ENCODE measurements at places on chromosomes 5 and 9. TPM values are rescaled to one million over a fixed set of nuclear protein-coding genes. Genes with fewer than 3 reads are reported as not detected.

DNA sequence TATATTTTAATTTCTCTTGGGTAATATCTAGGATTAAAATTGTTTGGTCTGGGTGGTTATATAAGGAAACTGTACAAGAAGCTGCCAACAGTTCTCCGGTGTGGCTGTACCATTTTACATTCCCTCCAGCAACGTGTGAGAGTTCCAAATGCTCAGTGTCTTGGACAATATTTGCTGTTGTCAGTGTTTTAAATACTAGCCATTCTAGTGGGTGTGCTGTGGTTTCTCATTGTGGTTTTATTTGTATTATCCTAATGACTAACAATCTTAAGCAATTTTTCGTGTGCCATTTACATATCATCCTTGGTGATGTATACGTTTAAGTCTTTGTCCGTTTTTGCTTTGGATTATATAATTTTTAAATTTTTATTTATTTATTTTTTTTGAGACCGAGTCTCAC lies 34.0 kb downstream of the TNFSF15 start:
- DNase-seq: no peak

SNAPC4 gene
- 7.2 TPM for total RNA-seq

MARCOL gene
- not detected for total RNA-seq

TNFSF8 gene
- total RNA-seq: 0.33 TPM

DNA sequence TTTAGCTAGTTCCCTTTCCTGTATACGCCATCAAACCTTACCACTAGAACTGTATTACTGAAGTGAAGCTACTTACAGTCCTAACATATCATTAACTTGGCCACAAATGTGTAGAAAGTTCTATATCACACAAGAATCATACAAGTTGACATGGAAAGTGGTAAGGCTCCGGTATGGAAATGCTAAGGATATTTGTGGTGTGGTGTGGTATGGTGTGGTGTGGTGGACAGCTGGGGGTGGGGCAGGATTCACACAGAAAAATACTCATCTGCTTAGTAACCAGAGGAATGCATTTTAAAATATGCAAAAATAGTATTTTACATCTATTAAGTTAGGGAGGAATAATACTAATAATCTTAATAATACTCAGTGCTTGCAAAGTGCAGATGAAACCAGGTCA lies 69.4 kb downstream of the TRPC7 start:
- DNase-seq: no peak

DBH gene
- 16.7 TPM for total RNA-seq

FBN2 gene
- total RNA-seq: 0.73 TPM

DNA sequence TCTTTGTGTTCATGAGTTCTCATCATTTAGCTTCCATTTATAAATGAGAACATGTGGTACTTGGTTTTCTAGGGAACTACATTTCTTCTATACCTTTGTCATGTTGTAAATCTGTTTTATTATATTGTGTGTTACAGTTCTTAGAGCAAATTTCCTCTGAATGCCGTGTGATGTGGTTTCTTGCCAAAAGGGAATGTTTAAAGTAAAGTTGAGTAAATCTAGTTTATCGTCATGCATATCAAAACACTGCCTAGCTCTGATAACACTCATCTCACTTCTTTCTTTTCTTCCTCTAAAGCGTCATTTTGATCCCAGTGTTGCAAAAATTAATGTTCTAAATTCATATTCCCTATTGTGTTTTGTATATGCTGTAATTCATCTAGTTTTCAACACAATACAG lies 295.4 kb upstream of the HAPLN1 start:
- no peak for DNase-seq

CD274 gene
- total RNA-seq: 1.0 TPM

DNA sequence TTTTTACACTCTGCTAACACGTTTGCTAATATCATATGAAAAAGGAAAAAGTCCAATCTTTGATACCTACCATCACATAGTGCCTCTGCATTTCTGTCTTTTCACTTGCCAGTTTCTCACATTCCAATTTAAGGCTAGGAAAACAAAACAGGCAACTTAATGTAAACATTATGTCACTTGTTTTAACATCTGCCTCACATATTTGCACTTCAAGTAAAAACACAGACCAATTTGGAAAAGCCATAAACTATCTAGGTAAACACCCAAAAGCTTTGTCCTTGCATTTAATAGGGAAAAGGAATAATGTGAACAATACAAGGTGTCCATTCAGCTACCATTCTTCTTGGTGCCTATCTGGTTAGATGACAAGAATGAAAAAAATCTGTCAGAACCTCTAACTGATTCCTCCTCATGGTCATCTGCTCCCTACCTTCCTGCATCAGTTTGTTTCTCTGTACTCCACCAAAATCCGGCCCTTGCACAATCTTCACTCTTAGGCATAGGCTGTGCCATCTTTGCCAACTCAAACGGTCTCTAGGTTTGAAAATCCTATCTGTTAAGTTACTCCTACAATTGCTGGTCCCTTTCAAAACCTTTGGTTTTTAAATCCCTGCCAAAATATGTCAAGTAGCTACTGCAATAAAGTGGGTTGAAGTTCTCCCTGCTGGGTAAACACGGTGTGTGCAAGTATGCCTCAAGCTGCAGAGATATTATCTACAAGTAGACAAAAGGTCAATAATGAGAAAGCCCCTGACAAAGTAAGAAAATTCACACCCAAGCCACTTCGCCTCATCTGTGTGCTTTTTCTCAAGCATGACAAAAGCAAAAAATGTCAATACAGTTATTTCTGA lies 3.4 kb downstream of the TLE1 start:
- DNase-seq: peak; percentile 68

Measured in left lobe of liver (tissue), 2 donors.